ENCODE measurements at places on chromosomes 13 and 19.

DNA sequence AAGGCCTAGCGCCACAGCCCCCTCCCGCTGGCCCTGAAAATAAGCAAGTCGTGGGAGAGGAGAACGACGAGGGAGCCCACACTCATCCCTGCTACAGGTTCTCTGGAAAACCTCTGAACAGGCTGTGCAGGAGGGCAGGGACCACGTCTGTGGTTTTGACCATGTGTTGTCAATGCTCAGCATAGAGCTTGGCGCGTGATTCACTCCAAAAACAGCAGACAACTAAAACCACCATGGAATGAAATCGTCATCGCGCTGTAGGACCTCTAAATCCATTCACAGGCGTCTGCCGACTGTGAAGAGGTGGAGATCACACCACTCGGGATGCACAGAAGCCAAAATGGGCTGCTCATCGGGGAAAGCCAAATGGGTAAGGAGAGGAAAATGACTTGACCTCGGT is 121.3 kb downstream of the COL4A1 start:
- no peak for DNase-seq

GRCh38 chr19:35447606-35448469 is at the start of gene FFAR2:
FFAR2 (plus strand) TSS chr19:35448257; CDS start chr19:35449715, 1,458 bp downstream.
- no peak for DNase-seq

- no peak for DNase-seq
Observed at GRCh38 chr13:52371736-52372247, 34.2 kb downstream of the THSD1 start.

- no peak for DNase-seq
Observed at GRCh38 chr13:113393226-113393562, 29.3 kb upstream of the GRTP1 start.

GRCh38 chr13:38213314-38213713 is 136.3 kb upstream of the UFM1 start:
- no peak for DNase-seq

DNA sequence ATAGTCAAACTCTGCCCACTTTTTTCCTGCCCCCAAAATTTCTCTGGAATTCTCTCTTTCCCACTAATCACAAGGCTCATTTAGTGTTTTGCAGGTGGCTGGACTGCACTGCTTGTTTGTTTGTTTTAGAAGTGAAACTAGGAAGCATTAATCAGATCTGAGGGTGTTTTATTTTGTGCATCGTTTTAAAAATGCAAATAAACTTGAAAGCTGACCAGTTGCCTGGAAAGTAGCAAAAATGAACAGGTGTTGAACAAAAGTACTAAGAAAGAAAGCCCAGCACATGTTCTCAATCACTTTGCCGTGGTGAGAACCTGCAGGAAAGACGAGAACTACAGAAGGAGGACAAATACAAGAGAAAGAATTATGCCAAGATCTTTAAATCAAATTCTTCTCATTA is 365.5 kb downstream of the PCDH9 start:
- DNase-seq: no peak

GRCh38 chr13:64551755-64552154 is 2678.4 kb downstream of the PCDH9 start:
- no peak for DNase-seq

DNA sequence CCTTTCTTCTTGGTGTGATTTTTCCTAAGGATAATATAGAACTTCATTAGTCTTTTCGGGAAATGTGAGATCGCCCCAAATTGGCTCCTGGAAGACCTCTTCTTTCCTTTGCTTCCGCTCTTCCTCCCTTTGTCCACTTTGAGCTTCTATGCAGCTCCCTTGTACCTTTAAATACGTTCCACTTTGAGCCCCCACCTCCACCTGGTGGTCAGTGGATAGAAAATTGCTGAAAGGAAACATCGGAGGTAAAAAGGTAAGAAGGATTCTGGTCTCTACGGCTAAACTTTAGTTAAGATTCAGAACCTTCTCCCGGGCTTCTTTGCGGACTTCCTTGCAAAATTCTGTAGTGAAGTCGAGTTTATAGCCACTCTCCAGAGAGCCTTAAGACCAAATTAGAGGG is 55.0 kb upstream of the TM9SF2 start:
- no peak for DNase-seq

DNA sequence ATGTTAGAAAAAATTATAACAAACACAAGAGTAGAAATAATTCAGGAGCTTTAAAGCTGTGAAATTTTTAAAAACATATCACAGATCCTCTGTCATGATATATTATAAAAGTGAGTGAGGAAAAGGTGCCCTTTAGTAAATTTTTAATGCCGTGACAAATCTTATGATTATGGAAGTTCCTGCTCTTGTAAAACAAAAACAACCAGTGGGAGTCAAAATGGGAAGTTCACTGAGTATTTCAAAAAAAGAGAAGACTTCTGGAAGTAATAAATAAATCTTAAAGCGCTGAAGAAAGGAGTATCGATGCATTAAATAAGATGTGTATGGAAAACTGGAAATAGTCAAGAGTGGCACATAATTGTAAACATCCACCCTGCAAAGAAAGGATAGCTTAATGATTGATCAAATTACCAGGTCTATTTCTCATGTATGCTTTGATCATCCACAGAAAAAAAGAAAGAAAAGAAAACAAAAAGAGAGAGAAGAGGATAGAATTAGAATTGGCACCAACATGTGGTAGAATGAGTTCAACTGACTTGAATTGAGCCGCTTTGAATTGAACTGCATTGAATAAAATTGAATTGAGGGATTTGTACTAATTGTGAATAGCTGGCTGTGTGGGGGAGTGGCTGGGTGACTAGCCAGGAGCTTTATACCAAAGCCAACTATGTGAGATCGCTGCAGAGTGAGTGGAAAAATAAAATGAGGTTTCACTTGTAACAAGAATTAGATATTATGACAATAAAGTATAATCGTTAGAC is 647.6 kb upstream of the SPRY2 start:
- DNase-seq: no peak

GRCh38 chr19:13652810-13653590 is 111.3 kb upstream of the MRI1 start:
- DNase-seq: no peak

- no peak for DNase-seq
Observed at GRCh38 chr13:35733827-35734226, 257.3 kb upstream of the MAB21L1 start.

DNA sequence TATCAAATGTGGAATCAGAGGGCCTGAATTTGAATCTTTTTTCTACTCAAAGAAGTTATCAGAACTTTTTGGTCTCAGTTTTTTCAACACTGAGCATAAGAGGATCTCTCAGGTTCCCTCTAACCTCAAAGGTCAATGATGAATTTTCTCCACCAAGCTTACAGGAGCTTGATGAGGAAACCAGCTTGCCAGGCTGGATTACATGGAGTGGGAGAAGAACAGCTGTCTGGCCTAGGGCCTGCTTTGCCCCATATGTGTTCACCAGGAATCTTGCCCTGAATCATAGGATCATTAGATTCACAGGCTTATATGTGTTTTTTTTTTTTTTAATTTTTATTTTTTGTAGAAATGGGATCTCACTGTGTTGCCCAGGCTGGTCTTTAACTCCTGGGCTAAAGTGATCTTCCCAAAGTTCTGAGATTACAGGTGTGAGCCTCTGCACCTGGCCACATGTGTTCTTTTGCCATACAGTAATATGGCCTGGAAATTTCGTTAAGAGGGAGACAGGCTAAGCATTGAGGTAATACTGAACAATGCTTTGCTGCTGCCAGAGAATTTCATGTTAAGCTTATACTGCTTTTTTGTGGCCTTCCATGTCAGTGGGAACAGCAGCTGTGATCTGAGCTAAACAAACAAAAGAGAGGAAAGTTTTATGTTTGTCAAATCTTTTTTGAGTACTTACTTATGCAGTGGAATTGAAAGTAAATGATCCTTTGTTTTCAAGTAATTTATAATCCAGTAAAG is 110.6 kb downstream of the DNAJC3 start:
- no peak for DNase-seq

DNA sequence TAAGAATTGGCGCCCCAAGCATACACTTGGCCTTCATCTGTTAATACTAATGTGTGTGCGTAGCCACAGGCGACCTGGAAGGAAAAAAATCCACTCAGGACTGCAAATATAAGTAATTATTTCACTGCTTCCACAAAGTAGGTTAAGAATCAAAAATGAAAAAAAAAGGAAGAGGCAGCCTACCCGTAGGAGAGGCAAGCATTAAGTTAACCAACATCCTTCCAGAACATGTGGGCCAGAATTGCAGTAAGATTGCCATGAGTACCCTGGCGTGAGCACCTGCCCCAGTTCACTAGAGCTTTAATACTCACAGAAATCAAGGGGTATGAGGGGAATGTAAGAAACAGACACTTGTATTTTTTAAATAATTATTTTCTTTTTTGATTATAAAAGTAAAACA is 22.2 kb downstream of the RCBTB2 start:
- DNase-seq: no peak

GRCh38 chr19:11265785-11266236 is 3.5 kb upstream of the DOCK6 start:
- no peak for DNase-seq

DNA sequence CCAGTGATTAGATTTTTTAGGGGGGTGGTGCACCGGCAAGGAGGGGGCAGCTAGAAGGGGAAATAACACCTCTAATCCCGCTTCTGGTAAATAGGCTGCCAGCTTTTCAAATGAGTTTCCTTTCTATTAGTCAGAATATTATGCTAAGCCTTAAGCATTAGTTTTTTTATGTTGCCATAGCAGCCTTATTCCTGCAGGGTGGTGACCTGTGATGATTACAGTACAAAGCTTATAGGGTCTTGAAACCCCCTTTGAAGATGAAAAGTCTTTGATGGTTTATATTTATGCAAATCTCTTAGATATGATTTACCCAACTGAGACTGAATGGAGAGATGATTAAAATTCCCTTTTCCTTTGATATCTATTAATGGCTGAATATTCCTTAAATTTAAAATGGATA is 109.8 kb downstream of the ZIC5 start:
- DNase-seq: no peak

DNA sequence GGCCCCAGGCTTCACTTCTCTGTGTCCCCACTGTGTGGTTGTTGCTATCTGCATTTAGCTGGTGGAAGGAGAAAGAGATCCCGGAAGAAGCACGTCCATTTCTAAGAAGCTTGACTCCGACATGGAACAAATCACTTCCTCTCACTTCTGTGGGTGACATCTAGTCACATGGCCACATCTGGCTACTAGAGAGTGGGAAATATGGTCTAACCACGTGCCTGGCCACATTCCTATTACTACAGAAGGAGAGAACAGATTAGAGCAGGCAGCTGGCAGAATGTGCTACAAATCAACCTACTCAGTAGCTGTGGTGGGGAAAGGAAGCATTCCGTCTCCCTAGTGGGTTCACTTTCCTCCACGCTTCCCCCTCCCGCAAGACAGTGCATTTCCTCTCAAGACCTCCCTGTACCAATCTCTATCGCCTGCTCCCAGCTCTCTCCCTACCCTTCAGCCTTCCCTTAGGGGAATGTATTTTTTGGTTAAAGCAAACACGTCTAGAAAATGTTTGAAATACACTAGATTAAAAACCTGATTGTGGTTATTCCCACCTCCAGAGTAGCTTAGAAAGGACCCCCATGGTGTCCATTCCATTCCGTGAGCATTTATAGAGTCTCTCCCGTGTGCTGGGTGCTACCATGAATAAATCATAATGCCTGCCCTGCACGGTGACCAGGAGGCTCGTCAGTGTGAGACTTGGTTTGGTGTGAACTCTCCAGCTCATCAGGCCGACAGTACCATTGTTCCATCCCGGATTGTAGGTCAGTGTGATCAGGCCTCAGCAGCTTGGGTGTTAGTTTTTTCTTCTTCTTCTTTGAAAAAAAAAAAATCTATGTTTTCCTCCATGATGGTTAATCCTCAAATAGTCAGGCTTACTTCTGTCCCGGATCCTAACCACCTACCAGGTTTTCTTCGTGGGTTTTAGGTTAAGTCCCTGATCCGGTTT is 8.0 kb upstream of the AMER2 start:
- no peak for DNase-seq

GRCh38 chr19:2221250-2221831 is 14.8 kb downstream of the PLEKHJ1 start:
- DNase-seq: no peak

GRCh38 chr19:7349961-7350711 is 1.4 kb downstream of the ARHGEF18 start:
- DNase-seq: no peak

DNA sequence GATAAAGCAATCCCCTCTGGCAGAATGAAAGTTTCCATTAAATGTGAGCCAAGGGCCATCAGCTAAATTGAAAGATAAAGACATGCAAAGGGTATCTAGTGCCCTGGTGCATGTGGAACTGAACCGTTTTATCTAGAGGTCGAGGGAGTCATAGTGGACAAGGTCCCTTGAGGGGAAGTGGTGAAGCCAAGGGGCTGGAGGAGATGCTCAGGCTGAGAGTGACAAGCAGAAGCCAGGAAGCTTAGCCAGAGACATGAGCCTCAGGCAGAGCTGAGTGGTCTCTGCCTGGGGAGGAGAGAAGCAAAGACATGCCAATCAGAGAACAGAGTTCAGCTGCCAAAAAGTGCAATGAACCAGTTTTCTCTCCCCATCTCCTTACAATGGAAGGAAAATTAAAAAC is 68.1 kb upstream of the SLC10A2 start:
- no peak for DNase-seq

DNA sequence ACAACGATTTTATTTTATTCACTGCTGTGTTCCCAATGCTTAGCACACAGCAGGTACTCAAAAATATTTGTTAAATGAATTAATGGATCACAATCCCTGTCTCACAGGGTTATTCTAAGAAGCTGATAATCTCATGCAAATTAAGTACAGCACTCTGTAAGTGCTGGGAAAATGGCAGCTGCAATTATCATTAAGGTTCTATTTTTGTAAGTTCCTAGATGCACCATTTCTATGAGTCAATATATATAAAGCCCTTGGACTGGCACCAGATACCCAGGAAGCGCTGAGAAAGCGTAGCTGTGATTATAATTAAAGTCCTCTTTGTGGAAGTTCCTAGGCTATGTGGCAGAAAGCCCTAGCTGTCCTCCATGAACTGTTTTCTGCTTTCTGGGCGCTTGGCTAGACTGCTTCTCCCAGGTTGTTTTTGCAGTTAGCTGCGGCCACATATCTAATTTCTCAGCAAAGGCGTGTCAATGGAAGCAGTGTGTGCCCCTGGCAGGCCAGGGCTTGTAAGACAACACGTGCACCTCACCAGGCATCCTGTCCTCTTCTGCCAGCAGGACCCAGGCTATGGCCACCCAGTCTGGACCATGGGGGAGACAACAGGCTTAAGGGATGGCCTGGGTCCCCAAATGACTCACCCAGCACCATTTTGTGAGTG is 5.2 kb upstream of the SRRM5 start:
- DNase-seq: no peak

GRCh38 chr13:53357582-53357981 is 329.0 kb downstream of the OLFM4 start:
- no peak for DNase-seq

GRCh38 chr13:96837809-96838208 is 156.5 kb downstream of the OXGR1 start:
- DNase-seq: no peak

DNA sequence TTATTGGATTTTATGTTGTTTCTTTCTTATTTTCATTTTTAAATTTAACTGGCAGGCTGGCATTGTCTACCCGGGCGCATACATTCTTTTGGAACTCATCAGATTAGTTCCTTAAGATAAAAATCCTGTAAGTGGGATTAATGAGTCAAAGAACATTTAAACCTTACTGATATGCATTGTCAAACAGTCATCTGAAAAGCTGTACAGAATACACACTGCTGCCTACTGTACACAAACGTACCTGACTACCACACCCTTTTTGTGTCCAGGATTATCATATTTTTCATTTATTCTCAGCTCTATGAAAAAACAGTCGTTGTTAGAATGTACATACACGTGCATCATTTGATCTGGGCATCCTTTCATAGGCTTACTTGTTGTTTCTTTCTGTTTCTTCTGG is 358.3 kb downstream of the EFNB2 start:
- DNase-seq: no peak

- DNase-seq: no peak
Observed at GRCh38 chr13:110272227-110272626, 34.7 kb downstream of the COL4A1 start.

- no peak for DNase-seq
Observed at GRCh38 chr19:792306-792885, 4.9 kb upstream of the PTBP1 start.

Measured in left renal pelvis (tissue), 4 donors.